ENCODE measurements at places on chromosomes 3 and 15.

DNA sequence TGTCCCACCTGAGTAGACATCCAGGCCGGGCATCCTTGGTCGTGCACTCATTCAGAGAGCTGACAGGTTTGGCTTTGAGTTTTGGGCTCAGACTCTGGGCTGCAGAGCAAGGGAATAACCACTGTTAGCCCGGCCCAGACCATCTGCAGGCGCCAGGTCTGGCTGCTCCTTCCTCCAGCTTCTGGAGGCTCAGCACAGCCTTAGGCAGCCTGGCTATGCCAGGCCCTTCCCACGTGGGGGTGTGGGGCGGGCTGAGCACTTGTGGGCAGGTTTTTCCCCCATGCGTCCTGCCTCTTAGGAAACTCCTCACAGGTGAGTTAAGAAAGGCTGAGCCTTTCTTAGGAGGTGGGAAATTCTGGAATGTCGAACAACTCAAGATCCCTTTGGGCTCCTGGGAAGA is 11.2 kb downstream of the PLA2G4B start:
- peaks cover 15% of the 10 kb centered on the region for H3K36me3 ChIP-seq
- H3K27me3 ChIP-seq = no peaks in the 10 kb centered on the region
- H3K4me1 ChIP-seq = no peaks in the 10 kb centered on the region
- DNase-seq = peak; percentile 83

- H3K27ac ChIP-seq = no peak within 1 kb of the TSS
- no peaks in the 10 kb centered on the region for H3K4me1 ChIP-seq
- H3K36me3 ChIP-seq = no peaks in the 10 kb centered on the region
- H3K27me3 ChIP-seq = no peaks in the 10 kb centered on the region
- DNase-seq = no peak
Measured at GRCh38 chr3:52794612-52795099, at the start of gene ITIH3. ITIH3 (plus strand) TSS chr3:52794796; CDS start chr3:52794804, 8 bp downstream.

DNA sequence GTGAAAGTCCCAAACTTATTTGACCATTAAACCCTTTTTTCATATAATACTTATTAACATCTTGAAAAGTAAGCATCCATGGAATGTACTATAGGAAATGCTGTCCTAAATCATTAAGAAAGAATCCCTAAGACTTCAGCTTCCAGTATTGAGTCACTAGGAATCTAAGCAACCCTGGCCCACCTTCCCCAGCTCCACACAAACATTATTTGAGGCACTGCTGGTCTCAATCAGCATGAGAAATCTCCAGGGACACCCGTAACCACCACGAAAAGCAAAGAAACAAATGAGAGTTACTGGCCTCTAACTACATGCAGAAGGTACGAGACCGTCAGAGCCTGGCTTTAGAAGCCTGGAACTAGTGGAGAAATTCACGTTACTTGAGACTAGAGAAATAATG is 68.2 kb downstream of the POLQ start:
- no peak overlapping the region for H3K4me3 ChIP-seq
- no peaks in the 10 kb centered on the region for H3K4me1 ChIP-seq
- H3K27me3 ChIP-seq = no peaks in the 10 kb centered on the region
- no peaks in the 10 kb centered on the region for H3K36me3 ChIP-seq

- no peak overlapping the region for H3K4me3 ChIP-seq
- no peak for DNase-seq
- H3K27ac ChIP-seq = no peak overlapping the region
- no peaks in the 10 kb centered on the region for H3K27me3 ChIP-seq
- no peaks in the 10 kb centered on the region for H3K4me1 ChIP-seq
- H3K36me3 ChIP-seq = no peaks in the 10 kb centered on the region
Measured at GRCh38 chr3:16587047-16587680, 18.1 kb downstream of the DAZL start.

DNA sequence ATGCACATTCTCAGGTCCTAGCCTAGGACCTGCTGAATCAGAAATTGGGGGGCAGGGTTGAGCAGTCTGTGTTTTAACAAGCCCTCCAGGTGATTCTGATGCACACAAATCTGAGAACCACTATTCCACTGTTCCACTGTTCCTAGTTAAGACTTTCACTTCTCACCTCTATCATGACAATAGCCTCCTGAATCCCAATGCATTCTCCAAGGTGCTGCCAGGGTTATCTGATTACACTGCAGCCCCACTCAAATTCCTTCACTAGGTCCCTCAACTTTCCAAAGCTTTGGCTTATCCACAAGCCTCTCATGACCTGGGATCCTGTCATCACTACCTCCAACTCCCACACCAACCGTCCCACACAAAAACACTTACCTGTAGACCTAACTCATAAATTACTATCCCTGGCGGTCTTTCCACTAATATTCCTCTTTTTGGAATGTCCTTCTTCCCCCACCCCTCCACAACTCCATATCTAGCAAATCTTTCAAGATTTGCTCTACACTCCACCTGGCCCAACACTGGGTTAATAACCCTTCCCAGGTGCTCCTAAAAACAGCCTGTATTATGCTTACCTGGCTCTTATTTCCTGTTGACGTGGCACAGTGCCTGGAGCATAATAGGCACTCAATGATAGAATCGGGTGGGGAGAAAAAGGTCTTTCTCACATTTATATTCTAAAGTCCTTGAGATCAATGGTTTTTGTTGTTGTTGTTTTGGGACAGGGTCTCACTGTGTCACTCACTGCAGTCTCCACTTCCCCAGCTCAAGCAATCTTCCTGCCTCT is 27.2 kb downstream of the TBL1XR1 start:
- no peak overlapping the region for H3K4me3 ChIP-seq
- H3K36me3 ChIP-seq = no peaks in the 10 kb centered on the region
- H3K27ac ChIP-seq = peak overlapping the region; percentile 2
- H3K27me3 ChIP-seq = no peaks in the 10 kb centered on the region
- DNase-seq = no peak

- H3K27me3 ChIP-seq = no peaks in the 10 kb centered on the region
- DNase-seq = no peak
- H3K27ac ChIP-seq = no peak overlapping the region
- H3K36me3 ChIP-seq = no peaks in the 10 kb centered on the region
- H3K4me1 ChIP-seq = no peaks in the 10 kb centered on the region
Measured at GRCh38 chr3:71398157-71398836, 185.2 kb downstream of the FOXP1 start.

- H3K27ac ChIP-seq = no peak overlapping the region
- no peak for DNase-seq
- no peaks in the 10 kb centered on the region for H3K27me3 ChIP-seq
- H3K36me3 ChIP-seq = no peaks in the 10 kb centered on the region
Measured at GRCh38 chr3:77084511-77084910, 44.6 kb downstream of the ROBO2 start.

- no peaks in the 10 kb centered on the region for H3K36me3 ChIP-seq
- no peak overlapping the region for H3K27ac ChIP-seq
- no peak overlapping the region for H3K4me3 ChIP-seq
Measured at GRCh38 chr3:42216302-42216701, 49.7 kb downstream of the CCK start.

GRCh38 chr15:81766829-81767475 is 278.9 kb downstream of the MEX3B start:
- no peak overlapping the region for H3K27ac ChIP-seq
- H3K4me1 ChIP-seq = no peaks in the 10 kb centered on the region
- no peaks in the 10 kb centered on the region for H3K27me3 ChIP-seq
- H3K4me3 ChIP-seq = no peak overlapping the region

GRCh38 chr15:42068601-42069000 is 25.8 kb downstream of the PLA2G4D start:
- no peak overlapping the region for H3K4me3 ChIP-seq
- H3K36me3 ChIP-seq = no peaks in the 10 kb centered on the region
- no peaks in the 10 kb centered on the region for H3K4me1 ChIP-seq
- no peak overlapping the region for H3K27ac ChIP-seq
- H3K27me3 ChIP-seq = no peaks in the 10 kb centered on the region

DNA sequence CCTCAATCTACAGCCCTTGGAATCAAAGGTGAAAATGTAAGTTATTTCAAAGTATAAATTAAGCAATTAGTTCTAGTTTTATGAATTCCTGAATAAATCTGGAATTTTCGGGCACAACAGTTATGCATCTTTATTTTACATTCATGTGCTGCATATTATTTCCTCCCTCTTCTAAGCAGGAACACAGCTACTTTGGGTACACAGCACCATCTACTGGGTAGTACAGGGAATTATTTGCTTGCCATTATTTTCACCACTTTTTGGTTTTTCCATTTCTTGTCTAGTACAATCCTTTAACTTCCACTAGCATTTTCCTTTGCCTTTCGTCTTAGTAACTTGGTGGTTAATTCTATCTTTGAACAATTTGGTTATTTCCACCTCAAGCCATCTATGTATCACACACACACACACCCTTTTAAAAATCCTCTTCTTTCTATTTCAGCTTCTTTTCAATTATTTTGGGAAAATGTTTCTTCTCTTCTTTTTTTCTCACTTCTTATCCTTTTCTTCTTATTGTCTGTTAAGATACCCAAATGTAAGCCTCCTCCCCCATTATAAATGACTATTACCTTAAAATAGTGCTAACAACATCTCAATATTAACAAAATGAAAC is 451.0 kb downstream of the MFSD1 start:
- no peaks in the 10 kb centered on the region for H3K4me1 ChIP-seq
- H3K27ac ChIP-seq = no peak overlapping the region
- no peaks in the 10 kb centered on the region for H3K27me3 ChIP-seq
- no peak for DNase-seq
- no peak overlapping the region for H3K4me3 ChIP-seq
- no peaks in the 10 kb centered on the region for H3K36me3 ChIP-seq

DNA sequence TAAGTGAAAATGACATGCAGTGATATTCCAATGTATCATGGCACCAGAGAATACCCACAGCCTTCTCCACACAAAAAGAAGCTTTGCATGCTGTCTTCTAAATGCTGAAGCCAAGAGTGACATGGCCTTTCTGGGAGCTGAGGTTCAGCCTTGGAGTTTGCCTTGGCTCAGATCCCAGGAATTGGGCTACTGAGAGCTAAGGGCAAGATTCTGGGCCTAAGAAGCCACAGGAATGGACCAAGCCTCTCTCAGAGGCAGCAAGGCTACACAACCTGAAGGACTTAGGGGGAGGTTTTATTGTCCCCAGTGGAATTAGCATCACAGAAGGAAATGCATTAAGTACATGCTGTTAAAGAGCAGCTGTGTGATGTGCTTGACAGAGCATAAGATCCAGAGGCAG is 1078.5 kb downstream of the TUSC7 start:
- no peak overlapping the region for H3K4me3 ChIP-seq
- no peaks in the 10 kb centered on the region for H3K36me3 ChIP-seq
- H3K27me3 ChIP-seq = no peaks in the 10 kb centered on the region
- no peaks in the 10 kb centered on the region for H3K4me1 ChIP-seq

DNA sequence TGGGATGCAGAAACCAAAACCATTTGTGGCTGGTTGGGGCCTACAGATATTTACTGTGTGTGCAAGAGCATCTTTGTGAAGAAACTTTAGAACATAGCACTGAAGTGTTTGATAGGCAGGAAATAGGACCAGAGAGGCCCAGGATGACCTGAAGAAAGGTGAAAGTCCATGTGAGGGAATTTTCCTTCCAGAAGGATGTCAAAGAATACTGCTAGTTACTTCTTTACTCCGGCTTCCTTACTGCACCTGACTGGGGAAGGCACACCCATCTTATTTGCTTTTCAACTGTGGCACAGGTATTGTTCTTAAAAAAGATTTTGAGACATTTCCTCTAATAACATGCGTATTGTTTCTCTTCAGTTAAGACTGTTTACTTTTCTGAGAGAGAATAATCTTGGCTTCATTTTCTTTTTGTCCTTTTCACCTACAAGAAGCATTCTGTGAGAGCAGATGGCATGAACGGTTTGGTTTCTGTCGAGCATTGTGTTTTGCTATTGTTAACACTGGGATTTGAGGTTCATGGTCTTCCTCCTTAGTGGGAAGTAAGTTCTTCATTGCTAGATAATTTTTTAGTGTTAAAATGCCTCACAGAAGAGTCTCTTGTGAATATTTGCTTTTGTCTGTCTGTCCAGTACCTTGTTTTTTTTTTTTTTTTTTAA is 71.5 kb downstream of the SLCO3A1 start:
- no peaks in the 10 kb centered on the region for H3K27me3 ChIP-seq
- H3K27ac ChIP-seq = no peak overlapping the region
- H3K4me1 ChIP-seq = peaks cover 4% of the 10 kb centered on the region
- no peaks in the 10 kb centered on the region for H3K36me3 ChIP-seq
- no peak for DNase-seq
- no peak overlapping the region for H3K4me3 ChIP-seq

- DNase-seq = no peak
- H3K27me3 ChIP-seq = no peaks in the 10 kb centered on the region
- H3K36me3 ChIP-seq = no peaks in the 10 kb centered on the region
- no peak overlapping the region for H3K4me3 ChIP-seq
- H3K4me1 ChIP-seq = no peaks in the 10 kb centered on the region
Measured at GRCh38 chr3:78497767-78498166, 1270.0 kb downstream of the ROBO1 start.

- no peak for DNase-seq
- no peaks in the 10 kb centered on the region for H3K36me3 ChIP-seq
- no peak overlapping the region for H3K27ac ChIP-seq
Measured at GRCh38 chr3:31878231-31878838, 102.7 kb downstream of the OSBPL10 start.

DNA sequence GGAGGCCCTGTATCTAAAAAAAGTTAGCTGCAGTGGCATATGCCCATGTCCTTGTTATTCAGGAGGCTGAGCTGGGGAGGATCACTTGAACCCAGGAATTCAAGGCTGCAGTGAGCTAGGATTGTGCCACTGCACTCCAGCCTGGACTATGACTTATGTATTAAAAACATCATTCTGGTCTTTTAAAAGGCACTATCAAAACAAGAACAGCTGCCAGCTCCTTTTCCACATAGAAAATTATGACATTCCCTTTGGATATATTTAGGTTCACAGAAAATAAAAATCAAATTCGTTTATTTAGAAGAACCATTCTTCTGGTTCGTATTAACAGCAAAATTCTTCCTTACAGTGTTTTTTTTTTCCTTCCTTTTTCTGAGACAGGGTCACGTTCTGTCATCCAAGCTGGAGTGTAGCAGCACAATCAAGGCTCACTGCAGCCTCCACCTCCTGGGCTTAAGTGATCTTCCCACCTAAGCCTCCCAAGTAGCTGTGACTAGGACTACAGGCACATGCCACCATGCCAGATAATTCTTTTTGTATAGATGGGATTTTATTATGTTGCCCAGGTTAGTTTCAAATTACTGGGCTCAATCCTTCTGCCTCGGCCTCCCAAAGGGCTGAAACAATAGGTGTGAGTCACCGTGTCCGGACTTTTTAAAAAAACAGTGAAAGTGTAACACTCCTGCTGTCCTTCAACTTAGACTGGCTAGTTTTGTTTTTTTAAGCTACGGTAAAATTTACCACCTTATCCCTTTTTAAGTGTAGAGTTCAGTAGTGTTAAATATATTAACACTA is 13.9 kb downstream of the ICE2 start:
- no peak overlapping the region for H3K27ac ChIP-seq
- H3K4me1 ChIP-seq = no peaks in the 10 kb centered on the region
- no peaks in the 10 kb centered on the region for H3K27me3 ChIP-seq

GRCh38 chr3:10196389-10197052 is 31.8 kb downstream of the IRAK2 start:
- H3K36me3 ChIP-seq = no peaks in the 10 kb centered on the region
- DNase-seq = no peak
- no peak overlapping the region for H3K4me3 ChIP-seq
- no peak overlapping the region for H3K27ac ChIP-seq
- H3K4me1 ChIP-seq = peaks cover 26% of the 10 kb centered on the region

GRCh38 chr3:150511122-150511821 is 35.0 kb downstream of the SERP1 start:
- H3K4me1 ChIP-seq = no peaks in the 10 kb centered on the region
- DNase-seq = no peak
- H3K27ac ChIP-seq = no peak overlapping the region
- H3K27me3 ChIP-seq = no peaks in the 10 kb centered on the region
- no peaks in the 10 kb centered on the region for H3K36me3 ChIP-seq
